ENCODE measurements at places on chromosomes 12 and 14.
A peak's percentile ranks its signal among the peaks of the same experiment; 100 is the strongest.

DNA sequence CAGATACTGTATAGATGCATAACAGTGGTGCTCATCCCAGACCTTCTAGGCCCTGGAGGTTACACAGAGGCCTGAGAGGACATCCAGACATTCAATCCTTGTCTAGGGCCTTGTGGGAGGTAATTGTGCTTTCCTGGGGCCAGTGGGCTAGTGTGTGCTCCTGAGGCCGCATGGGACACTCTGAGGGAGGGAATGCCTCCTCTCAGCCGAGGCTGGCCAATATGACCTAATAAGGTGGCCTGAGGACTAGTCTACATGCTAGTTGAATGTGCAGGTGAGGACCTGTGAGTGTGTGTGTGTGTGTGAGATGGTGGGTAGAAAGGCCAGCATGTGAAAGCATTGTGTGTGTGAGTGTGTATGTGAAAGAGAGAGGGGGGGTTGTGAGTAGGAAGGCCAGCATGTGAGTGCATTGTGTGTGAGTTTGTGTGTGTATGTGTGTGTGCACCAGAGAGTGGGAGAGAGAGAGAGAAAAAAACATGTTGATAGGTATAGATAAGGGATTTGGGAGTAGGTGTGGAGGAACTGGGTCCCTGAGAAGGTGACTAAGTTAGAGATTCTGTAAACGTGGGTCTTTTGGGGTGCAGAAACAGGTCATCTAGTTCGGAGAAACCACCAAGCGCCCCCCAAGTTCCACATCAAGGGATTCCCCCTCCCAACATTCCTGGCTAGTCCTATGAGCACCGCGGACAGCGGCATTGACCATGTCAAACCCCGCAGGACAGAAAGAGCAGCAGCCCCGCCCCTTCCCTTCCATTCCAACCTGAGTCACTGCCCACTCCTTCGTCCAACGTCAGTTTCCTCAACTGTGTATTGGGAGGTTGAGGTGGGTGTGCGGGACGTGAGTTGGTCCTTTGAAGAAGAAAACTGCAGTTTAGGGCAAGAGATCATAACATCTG, 9.7 kb upstream of the KRT81 start:
- no peak for DNase-seq

DNA sequence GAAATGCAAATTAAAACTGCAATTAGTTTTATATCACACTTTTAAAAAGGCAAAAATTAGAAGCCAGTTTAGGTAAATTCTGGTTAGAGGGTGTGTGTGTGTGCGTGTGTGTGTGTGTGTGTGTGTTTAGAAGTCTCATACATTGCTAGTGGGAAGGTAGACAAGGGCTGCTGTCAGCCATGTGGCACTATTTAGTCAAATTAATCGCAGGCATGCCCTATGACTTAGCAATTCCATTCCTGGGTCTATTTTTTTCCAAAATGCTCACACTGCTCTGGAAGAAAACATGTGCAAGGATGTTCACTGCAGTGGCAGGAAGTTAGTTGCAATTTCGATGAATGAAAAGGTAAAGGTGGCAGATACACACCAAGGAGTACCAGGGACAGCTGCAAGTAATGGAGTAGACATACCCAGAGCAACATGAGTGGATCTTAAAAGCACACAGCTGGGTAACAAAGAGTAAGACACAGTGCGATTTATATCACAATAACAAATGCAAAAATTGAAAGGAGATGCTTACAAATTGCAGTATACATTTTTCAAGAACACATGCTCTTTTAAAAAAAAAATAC, 11.6 kb downstream of the CAPZA3 start:
- DNase-seq = no peak

GRCh38 chr12:12425616-12426015, 68.7 kb downstream of the BORCS5 start:
- DNase-seq = no peak

DNA sequence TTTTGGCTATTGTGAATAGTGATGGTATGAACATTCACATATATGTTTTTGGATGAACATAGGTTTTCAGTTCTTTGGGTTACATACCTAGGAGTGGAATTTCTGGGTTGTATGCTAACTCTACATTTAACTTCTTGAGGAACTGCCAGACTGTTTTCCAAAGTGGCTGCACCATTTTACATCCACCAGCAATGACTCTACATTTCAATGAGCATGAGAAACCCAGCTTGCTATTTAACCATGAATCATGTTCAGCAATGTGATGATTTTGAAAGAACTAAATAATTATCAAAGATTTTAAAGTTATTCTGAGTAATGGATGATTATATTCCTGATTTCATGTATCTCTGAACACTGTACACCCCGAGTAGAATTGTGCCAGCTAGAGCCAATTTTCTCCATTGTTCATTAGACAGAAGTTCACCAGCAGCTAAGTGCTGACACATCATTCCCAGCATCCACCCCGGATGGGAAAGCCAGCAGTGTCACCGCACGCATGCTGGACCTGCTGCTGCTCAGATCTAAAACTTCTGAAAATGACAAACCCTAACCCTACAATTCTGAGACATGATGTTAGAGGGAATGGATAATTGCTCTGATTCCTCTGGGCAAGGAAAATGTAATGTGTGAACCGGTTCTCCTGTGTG, 13.3 kb upstream of the ANAPC5 start:
- DNase-seq = no peak

DNA sequence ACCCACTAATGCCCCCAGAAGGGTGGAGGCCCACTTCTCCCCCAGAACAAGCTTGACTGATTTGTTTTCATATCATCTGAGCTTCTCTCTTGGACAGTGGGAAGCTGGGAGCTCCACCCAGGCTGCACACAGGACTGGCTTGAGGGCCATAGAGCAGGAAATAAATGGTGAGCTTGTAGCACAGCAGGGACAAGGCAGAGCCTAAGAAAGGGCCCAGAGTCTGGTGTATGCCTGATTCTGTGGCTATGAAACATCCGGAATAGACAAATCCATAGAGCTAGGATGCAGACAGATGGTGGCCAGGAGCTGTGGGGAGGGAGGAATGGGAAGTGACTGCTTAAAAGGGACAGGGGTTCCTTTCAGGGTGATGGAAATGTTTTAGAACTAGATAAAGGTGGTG, 79.0 kb downstream of the ARL6IP4 start:
- no peak for DNase-seq

DNA sequence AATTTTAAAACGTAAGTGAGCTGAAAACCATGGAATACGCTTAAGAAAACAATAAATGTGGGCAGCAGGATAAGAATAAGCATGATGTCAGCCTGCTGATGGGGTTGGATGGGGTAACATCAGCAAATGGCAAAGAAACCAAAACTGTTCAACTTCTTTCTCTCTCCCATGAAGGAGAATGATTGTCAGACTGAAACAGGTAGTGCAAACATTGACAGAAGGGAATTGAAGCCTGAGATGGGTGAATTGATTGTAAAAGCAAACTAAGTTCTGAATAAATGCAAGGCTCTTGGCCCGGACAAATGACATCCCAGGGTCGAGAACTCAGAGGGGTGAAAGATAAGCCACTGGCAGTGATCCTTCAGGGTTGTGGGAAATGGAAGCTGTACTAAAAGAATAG, 182.6 kb downstream of the ETV6 start:
- no peak for DNase-seq

- peak; percentile 40 for DNase-seq
Observed at GRCh38 chr14:69354383-69355153, 43.5 kb downstream of the ERH start.

GRCh38 chr12:49921299-49921698, 17.6 kb upstream of the FAIM2 start:
- no peak for DNase-seq

- DNase-seq = no peak
Observed at GRCh38 chr14:87046960-87047359, 946.0 kb downstream of the GALC start.

DNA sequence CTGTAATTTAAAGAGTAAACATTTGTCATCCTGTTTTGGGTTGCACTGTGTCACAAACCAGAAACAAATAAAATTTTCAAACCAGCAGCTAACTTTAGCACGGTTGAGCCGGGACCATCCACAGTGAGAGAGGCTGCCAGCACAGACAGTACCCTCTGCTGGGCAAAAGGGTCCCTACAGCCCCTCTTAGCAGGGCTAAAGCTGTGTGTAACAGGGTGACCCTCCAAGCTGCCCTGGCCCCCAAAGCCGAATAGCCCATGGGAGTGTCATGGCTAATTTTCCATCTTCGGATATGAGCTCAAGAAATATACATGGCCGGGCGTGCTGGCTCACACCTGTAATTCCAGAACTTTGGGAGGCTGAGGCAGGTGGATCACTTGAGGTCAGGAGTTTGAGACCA, 157.1 kb upstream of the GRIN2B start:
- no peak for DNase-seq

GRCh38 chr14:74965486-74966153, 10.2 kb upstream of the PGF start:
- DNase-seq = no peak

- peak; percentile 10 for DNase-seq
Observed at GRCh38 chr14:67694791-67695393, 672 bp downstream of the RDH11 start.
